ENCODE measurements at places on chromosomes 12 and 14. TPM values are rescaled to one million over a fixed set of nuclear protein-coding genes. Genes with fewer than 3 reads are reported as not detected.

Gene ZNF384
- total RNA-seq: 63.5 TPM

Gene HOXC10
- total RNA-seq: 2.9 TPM

Gene DPPA3
- total RNA-seq: not detected

Gene ACOT4
- total RNA-seq: 1.9 TPM

Gene NKX2-8
- 3.9 TPM for total RNA-seq

Gene C12orf75
- 123 TPM for total RNA-seq

Gene RASSF3
- total RNA-seq: 26.9 TPM

Gene NUDT4
- 27.8 TPM for total RNA-seq

Gene OGFOD2
- total RNA-seq: 19.1 TPM

Gene LYZ
- 0.30 TPM for total RNA-seq
